Cortex of kidney (tissue), 1 donor: ENCODE measurements at places on chromosomes 6 and 20.

DNA sequence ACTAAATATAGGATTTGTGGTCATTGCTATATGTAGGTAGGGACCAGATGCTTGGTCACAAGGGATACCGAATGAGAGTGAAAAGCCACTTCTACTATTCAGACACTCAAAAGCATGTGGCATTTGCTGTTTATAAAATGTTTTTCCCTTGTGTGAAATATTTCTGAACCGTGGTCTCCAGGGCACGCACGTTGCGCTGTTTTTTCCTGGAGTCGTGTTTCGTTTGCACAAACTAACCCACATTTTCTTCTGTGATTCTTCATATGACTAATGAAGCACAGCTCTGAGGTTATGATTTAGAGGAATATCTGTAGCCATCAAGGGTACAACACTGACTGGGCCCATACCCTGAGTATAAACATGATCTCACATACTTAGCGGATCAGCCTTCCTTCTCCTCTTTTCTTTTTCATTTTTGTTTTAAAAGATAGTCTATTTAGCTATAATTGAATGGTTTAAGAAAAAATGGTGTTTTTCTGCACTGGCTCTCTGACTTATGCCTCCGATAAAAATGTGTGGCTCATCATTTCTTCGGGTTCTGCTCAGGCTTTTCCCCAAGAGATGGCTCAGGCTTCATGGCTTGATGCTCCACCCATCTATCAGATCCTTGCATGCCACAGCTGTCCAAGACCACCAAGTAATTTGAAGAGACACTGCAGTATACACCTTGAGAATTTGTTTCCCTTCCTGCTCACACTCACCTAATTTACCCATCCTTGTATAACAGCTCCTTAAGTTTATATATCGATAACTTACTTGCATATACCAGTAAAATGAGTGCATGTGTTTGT, 59.9 kb upstream of the HBS1L start:
- DNase-seq, result no peak

DNA sequence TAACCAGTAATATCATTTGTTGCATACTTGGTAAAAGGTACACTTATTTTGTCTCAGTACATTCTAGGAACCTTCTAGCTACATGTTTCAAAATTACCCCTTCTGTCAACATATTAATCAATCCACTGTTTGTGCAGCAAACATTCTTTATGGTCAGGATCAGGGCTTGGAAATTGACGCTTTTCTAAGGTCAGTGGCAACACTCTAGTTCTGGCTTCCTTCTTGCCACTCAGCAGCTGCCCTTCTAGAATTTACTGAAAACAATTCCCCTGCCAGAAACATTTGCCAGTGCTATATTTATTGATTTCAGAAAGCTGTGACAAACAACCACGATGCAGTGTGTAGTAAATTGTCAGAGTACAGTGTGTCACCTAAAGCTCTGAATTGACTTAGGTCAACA, 84.7 kb upstream of the FBXL4 start:
- DNase-seq, result no peak

GRCh38 chr6:17985934-17986655, 1.3 kb downstream of the KIF13A start:
- DNase-seq, result no peak

DNA sequence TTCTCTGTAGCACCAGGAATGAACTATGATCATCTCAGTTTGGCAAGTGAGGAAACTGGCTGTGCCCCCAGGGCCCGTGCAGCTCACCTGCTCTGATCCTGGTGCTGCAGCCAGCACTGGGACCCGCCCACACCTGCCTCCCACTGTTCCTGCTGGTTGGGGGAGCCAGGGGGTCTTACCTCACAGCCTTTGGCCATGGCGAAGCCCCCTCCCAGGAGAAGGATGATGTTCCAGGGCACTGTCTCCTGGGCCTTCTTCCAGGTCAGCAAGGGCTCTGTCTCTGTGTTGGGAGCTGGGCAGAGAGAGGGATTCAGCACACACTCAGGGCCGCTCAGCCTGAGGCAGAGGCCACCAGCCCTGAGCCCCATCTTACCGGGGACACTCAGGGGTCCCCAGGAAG, 24.9 kb upstream of the OCSTAMP start:
- no peak for DNase-seq

DNA sequence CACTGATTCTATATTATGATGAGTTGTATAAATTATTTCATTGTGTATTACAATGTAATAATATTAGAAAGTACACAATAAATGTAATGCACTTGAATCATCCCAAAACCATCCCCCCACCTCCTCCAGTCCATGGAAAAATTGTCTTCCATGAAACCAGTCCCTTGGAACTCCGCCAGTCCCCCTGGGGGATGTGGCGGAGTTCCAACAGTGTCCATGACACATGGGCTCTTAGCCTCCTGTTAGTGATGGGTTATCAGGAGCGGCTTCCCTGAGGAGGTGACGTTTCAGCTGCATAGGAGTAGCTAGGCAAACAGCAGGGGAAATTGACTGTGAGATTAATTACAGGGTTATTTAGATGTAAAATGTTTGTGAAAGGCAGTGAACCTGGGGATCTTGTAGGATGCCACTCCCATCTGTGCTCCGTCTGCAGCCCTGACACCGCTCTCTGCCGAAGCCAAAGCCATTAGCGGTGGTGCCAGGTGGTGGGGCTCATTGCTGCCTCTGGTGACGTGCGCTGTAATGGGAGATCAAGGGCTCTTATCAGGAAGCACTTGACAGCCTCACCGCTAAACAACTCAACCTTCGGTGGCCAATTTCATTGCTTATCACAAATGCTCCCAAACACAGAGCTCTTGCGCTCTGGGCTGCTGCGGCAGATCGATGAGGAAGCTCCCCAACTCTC, 81.6 kb upstream of the MC3R start:
- no peak for DNase-seq

GRCh38 chr6:16723826-16724225, 37.4 kb downstream of the ATXN1 start:
- no peak for DNase-seq

GRCh38 chr6:134165561-134166201, 113.3 kb upstream of the SLC2A12 start:
- no peak for DNase-seq

DNA sequence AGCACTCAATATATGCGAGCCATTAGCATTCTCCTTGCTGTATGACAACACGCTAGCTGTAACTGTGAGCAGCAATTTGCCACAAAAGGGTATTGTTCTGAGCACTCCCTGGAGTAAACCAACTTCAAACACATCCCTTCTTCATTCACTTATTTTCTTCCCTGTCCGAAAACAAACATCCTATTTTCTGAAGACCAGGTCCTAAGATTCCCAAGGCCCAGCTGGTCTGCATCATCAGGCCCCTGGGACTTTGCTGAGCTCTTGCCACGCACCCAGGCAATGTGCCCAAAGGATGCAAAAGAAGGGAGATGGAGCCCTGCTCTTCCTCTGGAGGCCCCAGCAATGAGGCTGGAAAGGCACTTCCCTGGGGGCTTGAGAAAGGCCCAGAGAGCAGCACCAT, 118.1 kb downstream of the PREX1 start:
- no peak for DNase-seq

DNA sequence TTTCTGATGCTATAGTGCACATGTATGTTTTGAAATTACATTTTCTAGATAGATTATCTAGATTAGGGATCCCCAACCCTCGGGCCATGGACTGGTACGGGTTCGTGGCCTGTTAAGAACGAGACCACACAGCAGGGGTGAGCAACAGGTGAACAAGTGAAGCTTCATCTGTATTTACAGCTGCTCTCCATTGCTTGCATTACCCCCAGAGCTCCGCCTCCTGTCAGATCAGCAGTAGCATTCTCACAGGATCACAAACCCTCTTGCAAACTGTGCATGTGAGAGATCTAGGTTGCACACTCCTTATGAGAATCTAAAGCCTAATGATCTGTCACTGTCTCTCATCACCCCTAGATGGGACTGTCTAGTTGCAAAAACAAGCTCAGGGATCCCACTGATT, 10.4 kb downstream of the CEP57L1 start:
- no peak for DNase-seq
